RCC 7860 (cell line): ENCODE measurements at places on chromosomes 11 and 22.

- DNase-seq, result peak; percentile 82
These were observed at the start of gene AP1B1 for GRCh38 chr22:29387921-29388758. AP1B1 (minus strand) TSS chr22:29388570; CDS start chr22:29367243, 21,327 bp downstream.

DNA sequence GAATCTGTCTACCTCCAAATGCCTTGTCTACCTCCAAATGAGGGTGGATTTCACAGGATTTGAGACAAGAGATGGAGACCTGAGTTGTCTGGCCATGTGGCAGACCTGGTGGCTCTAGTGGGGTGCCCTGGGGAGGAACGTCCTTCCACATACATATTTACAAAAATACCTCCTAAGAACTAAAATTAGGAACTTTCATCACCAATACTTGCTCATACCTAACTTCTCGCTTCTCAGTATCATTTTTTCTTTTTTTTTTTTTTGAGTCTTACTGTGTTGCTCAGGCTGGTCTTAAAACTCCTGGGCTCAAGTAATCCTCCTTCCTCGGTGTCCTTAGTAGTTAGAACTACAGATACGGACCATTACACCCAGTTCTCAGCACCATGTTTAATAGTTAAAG is 117.9 kb downstream of the MED15 start:
- no peak for DNase-seq

DNA sequence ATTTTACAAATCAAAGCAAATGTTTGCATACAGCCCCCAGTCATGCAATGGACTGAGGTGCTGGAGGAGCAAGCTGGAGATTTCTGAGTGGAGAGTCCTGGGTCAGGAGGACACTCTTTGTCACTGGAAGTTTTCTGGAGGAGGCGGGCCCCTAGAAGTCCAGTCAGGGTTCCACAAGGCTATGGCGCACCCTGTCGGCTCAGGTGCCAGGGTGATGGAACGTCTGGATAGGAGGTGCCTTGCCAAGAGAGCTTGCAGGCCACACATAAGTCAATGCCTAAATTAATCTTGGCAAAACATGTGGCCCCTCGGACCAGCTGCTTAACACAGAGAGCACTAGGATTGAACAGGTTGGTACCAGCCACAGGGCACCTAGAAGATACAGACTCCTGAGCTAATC is 174.7 kb upstream of the CADM1 start:
- no peak for DNase-seq

DNA sequence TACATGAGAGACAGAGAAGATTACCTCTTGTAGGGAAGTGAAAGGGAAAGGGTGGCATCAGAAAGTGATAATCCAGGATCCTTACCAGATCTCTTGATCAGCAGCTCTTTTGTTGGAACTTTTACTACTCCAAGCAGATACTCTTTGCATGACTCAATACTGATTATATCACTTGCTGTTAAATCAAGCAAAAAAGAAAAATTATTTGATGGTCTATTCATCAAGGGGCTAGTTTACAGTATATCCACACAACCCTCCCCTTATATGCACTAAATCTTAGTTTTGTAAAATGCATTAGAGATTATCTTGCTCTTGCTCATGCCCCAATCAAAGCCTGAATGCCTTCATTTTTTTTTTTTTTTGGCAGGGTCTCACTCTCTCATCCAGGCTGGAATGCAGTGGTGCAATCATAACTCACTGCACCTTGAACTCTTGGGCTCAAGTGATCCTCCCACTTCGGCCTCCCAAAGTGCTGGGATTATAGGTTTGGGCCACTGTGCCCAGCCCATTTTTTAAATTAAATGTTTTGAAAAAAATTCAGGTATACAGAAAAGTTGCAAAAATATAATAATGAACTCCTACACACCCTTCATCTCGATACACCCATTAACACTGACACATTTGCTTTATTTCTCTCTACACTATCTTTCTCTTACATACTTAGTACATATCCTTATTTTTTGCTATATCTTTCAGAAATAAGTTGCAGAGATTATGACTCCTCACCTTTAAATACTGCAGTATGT is 76.1 kb upstream of the UCP3 start:
- peak; percentile 48 for DNase-seq
